ENCODE measurements at places on chromosomes 1 and 21.

- peak; percentile 62 for DNase-seq
These were observed at the start of gene CRABP2 for GRCh38 chr1:156705321-156705917. CRABP2 (minus strand) TSS chr1:156705583; CDS start chr1:156705446, 137 bp downstream.

- no peak for DNase-seq
These were observed 154.1 kb downstream of the HIVEP3 start for GRCh38 chr1:41764656-41765055.

DNA sequence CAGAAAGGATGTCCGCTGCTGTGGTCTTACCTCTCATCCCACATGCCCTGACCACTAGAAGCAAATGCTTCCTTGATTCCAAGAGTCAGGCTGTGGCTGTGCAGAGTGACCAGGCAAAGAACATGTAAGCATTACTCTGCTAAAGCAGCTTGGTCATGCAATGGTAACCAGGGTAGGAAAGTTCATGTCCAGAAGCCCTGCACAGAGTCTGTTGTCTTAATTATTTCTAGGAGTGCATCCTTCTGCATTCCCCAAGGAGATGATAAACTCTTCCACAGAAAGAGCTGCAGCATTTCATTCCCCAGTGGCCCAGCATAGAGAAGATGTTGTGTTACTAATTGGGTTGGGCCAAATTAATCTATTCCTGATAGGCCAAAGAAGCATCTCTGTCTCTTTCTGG lies 10.1 kb upstream of the UTP25 start:
- no peak for DNase-seq

- no peak for DNase-seq
These were observed 20.7 kb downstream of the RIPK4 start for GRCh38 chr21:41745971-41746743.

GRCh38 chr1:83741348-83741747 lies 257.6 kb downstream of the TTLL7 start:
- DNase-seq: no peak

DNA sequence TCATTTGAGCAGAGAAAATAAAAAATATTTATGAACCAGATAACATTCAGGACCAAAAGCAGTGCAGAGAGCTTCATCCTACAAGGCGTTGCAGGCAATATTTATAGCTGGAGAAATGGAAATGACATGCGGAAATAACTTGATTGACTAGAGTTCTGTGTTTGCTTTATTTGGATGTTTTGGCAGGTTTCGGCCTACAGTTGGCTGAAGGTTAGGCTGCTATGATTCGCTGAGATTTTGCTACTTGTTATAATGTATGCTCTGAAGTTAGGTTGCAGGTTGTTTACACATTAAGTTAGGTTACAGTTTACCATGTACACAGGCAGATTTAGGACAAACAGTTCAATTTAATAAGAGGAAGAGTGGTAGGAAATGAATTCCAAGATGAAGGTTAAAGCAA lies 632 bp upstream of the OR13G1 start:
- DNase-seq: no peak

DNA sequence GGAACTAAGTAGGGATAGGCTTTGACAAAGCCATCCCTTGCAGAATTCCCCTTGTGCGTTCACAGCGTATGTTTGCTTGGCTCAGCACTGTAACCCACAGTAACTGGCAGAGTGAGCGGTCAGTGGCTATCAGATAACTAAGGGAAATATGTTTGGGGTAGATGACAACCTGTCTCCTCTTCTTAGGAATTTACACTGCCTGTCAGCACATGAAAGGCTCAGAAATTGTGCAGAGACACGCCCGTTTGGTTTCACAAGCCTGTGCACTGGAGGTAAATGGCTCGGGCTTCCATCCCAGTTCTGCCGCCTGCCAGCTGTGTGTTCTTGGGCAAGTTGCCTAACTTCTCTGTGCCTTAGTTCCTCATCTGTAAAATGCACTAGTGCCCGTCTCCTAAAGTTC lies 101.2 kb downstream of the PRDM2 start:
- no peak for DNase-seq

DNA sequence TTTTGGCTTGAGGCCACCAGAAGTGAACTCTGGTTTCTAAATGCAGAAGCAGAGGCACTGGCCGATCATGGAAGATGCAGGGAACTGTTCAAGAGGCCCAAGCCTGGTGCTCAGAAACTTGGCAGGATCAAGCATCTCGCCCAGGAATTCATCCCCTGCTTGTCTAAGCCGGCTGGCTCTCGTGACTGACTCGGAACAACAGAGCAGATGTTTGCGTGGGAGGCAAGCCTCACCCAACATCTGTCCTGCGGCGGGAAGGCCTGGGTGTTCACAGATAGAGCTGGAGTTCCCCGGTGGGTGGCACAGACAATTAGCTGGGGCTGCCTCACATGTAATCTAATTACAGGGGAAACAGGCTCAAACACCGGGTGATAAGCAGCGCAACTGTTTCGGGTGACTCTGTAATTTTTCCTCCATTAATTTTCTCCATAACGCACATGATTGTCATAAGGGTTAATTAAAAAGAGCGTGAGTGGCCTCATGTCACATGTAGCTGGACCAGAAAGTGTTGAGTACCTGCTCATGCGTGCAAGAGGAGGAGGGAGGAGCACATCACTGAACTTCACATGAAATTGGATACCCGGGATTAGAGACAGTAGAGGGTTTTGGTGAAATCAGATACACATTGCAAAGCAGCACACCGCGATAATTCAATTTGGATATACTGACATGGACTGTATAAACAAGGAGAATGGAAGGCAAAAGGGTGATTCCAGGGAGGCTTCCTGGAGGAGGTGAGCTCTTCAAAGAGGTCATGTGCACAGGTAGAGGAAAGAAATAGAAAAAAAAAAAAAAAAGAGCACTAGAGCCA lies 180.0 kb downstream of the ETS2 start:
- peak; percentile 99 for DNase-seq

GRCh38 chr1:8858888-8859706 lies 19.4 kb downstream of the ENO1 start:
- DNase-seq: peak; percentile 75

GRCh38 chr21:46394595-46395104 lies 64.0 kb upstream of the DIP2A start:
- no peak for DNase-seq

DNA sequence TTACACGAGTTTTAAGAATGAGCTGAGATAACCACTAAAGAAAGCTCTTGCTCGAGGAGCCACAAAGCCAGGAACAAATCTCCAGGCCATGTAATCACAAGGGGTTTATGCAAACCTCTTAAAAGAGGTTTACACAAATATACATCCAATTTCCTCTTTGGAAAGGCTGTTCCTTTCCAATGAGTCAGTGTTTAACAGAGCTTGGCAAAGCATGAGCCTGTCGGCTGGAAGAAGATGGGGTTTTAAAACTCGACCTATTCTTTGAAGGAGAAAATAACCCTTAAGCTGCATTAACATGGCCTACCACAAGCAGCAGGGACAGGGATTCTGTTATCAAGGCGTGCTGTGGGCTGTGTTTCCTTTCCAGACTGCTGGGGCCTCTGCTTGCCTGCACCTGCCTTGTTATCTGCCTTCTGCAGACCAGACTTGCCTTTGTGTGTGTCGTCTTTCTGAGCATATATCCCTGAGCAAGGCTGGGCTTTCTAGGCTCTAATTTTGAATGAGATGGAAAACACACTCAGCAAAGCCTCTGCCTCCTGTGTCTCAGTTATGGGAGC lies 40.6 kb upstream of the CYP2J2 start:
- DNase-seq: peak; percentile 36

GRCh38 chr1:38848071-38848470 lies 11.5 kb downstream of the RRAGC start:
- no peak for DNase-seq

- no peak for DNase-seq
These were observed 3.7 kb upstream of the AMIGO1 start for GRCh38 chr1:109513110-109513710.
